ENCODE measurements at places on chromosomes 2 and 18. TPM values are rescaled to one million over a fixed set of nuclear protein-coding genes. Genes with fewer than 3 reads are reported as not detected.

Gene INPP5D
- total RNA-seq = 13.4 TPM

Gene ANKRD62
- total RNA-seq = not detected

Gene GKN1
- not detected for total RNA-seq

Gene CDH19
- total RNA-seq = 4.7 TPM

Gene C2orf66
- not detected for total RNA-seq

Gene MAP3K19
- not detected for total RNA-seq

Gene SLC5A7
- 0.40 TPM for total RNA-seq

Gene MRO
- total RNA-seq = 11.7 TPM

Gene ZNG1B
- total RNA-seq = 61.7 TPM

Gene GREB1
- total RNA-seq = 1.2 TPM

Gene PLGLB2
- 1.9 TPM for total RNA-seq

Gene ADRA2B
- 0.13 TPM for total RNA-seq

Gene SCLY
- 32.5 TPM for total RNA-seq

Gene ITGA6
- 49.7 TPM for total RNA-seq

Gene INO80B
- total RNA-seq = 74.4 TPM

Gene LBX2
- total RNA-seq = 1.9 TPM

Gene DNAJB2
- total RNA-seq = 111 TPM

Gene MC2R
- total RNA-seq = not detected

Gene CCDC148
- total RNA-seq = 6.6 TPM

Gene NPPC
- total RNA-seq = not detected

Gene IL37
- not detected for total RNA-seq

Gene SERPINB7
- not detected for total RNA-seq

Gene KLHL41
- total RNA-seq = 2.6 TPM

Gene RAB6C
- not detected for total RNA-seq

Gene SPC25
- 6.7 TPM for total RNA-seq

Gene IL1B
- not detected for total RNA-seq

Gene ERICH2
- not detected for total RNA-seq

Gene DGKD
- 29.8 TPM for total RNA-seq

Gene G6PC2
- total RNA-seq = not detected

Gene FAM168B
- total RNA-seq = 156 TPM
